SW 1271 (cell line): ENCODE measurements at places on chromosomes 16 and 17.

DNA sequence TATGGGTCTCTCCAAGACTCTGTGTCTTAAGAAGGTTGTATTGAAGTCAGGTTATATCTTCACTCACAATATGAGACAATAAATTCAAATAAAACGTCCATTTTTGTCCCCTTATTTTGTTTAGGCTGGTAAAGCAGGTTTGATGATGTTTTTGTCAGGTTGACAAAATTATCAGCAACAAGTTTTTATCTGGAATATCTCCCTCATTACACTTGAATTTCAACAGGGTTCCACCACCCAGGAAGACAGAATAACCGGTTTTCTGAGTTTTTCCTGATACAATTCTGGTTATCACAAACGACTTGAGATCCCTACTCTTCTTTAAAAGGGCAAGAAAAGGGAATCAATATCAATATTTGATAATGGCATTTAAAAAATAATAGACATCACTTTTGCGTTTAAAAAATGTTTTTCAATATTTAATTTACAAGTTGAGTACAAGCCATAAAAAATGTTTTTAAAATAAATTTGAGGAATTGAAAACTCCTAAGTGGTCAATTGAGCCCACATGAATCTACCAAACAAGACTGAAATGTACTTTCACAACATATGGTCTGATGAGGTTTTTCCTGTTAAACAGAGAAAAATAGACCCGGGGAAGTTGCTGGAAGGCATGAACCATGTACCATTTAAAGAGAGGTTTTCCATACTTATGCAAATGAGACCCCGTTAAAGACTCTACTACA, 1.4 kb upstream of the ATP6V0A1 start:
- DNase-seq, result no peak

DNA sequence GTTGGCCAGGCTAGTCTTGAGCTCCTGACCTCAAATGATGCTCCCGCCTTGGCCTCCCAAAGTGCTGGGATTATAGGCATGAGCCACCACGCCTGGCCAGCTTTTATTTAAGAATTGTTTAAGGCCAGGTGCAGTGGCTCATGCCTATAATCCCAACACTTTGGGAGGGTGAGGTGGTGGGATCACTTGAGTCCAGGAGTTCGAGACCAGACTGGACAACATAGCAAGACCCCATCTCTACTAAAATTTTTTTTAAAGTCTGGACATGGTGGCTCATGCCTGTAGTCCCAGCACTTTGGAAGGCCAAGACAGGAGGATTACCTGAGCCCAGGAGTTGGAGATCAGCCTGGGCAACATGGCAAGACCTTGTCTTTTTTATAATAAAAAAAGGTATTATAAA, 5.2 kb downstream of the PLXDC1 start:
- no peak for DNase-seq

- no peak for DNase-seq
These were observed 970 bp upstream of the DYNC1LI2 start for GRCh38 chr16:66752379-66752778.

DNA sequence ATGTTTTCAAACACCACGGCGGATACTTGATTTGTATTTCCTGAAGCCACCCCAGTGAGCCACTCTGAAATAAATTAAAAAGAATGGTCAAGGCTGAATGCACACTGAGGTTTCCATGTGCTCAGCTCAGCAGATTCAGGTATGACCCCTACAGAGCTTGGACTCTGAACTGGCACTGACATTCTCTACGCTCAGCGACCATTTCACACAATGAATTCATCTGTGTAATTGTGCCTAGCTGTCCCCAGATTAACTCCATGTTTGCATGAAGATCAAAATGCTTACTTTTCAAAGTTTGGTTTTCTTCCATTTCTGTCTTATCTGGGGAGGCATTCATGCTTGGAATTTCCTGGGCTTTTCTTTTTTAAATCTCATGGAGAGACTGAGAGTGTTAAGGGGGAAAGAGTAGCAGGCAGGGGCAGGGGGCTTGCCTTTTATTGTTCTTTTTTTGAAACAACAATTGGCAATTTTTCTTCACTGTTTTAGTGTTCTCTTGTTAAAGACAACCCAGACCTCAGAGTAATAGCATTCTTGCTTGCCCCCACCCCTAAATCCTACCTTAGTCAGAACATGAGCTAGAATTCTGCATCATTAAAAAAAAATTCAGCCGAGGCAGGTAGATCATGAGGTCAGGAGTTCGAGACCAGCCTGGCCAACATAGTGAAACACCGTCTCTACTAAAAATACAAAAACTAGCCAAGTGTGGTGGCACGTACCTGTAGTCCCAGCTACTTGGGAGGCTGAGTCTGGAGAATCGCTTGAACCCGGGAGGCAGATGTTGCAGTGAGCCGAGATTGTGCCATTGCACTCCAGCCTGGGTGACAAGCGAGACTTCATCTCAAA, 85.5 kb upstream of the HNF1B start:
- DNase-seq, result no peak

DNA sequence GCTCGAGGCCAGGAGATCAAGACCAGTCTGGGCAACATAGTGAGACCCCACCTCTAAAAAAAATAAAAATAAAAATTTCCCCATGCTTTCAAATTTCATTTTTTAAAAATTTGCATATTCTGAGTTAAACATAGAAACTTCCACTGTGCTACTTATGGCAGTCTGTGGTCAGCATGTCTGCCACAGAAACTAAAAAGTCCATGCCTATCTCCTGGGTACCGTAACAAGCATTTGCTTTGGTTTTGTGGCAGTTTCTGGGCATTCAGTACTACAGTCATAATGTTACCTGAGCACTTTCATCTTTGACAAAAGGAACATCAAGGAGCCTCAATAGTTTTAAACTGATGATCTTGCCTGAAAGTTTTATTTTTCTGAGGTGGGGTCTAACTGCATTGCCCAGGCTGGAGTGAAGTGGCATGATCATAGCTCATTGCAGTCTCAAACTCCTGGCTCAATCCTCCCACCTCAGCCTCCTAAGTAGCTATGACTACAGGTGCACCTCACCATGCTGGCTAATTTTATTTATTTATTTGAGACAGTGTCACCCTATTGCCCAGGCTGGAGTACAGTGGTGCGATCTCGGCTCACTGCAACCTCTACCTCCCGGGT, 13.2 kb upstream of the ITGA2B start:
- no peak for DNase-seq

GRCh38 chr16:26149364-26150190, 457.8 kb downstream of the HS3ST4 start:
- no peak for DNase-seq

DNA sequence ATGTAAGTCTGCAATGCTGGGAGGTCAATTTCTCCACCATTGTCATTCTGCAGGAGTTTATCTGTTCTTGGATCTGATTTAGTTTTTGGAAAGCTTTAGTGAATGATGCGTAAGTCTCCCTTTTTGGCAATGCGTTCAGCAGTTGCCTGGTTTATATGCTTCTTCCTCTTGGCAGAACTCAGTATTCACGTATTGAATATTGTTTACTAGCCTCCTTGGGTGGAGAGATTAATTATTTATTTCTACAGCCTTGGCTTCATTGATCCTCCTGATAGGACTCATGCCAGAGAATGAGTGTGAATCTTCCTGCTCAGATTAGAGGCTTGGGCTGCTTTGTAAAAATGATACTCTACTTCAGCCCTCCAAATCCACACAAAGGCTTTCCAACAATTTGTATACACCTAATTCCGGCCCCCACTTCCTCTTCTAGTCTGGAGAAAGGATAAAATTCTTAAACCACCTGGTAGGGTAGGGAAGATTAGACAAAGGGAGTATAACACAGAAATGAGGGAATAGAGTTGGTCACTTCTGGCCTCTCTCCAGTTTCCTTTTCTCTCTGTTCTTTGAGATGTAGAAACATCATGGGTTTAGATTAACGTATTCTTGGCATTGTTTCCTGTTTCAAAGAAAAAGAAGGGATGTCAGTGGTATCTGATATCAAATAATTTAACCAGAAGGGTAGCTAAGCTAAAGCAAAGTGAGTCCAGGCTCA, 929.8 kb downstream of the KCNJ2 start:
- no peak for DNase-seq

- no peak for DNase-seq
These were observed 17.5 kb downstream of the CIBAR2 start for GRCh38 chr16:85094812-85095211.

GRCh38 chr17:40356990-40357881, 7.3 kb downstream of the GJD3 start:
- DNase-seq, result no peak

DNA sequence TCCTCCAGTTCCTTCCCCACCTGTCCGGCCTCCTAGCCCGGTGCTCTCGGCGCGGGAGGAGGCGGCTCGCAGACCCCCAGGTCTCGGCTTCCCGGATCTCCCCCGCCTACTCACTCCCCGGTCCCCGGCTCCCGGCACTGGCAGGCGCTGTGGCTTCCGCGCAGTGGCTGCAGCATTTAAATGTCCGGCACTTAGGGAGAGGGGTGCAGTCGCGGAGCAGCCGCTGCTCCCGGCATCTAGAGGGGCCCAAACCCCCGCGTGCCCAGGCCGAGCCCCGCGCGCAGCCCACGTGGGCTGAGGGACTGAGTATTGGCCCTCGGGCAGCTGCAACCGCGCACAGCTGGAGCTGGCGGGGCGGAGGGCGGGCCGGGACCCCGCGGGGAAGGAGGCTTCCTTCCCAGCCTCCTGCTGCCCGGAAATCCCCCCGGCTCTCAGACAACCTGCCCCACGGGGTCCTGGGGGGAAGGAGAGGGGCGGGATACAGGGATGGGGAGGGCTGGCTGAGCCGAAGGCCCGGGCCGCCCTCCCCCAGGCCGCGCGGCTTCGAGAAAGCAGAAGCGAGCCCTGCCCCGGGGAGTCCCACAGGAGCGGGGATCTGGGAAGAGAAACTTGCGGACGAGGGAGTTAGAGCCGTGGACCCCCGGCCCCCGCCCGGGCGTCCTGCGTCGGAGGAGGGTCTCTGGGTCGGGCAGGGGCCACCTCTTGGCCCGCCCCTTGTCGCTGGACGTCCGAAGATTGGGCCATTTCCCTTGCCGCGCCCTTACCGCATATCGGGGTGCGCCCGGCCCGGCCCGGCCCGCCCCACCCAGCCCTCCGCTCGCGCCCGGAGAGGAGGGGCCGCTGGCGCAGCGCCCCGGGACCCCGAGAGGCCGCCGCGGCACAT, at the start of gene MMP25:
TSS of gene MMP25 (plus strand) at position 804 of the 883 bp plus-strand sequence. CDS start 357 bp downstream, outside the sequence.
- no peak for DNase-seq

DNA sequence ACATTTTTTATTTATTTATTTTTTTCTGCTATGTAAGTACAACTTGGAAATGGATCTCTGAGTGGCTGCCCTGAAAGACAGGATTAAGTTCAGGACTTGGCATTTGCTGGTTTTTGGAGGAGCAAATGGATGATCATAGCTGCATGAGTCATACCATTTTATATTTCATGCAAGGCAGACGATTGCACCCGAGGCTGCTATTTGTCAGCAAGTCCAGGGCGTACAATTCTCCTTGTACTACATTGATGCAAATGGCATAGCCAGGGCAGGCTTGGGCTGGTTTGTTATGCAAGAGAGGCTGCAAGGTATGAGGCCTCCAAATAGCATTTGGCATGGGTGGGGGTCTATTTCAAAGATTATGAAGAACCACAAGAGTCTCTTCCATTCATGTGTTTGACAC, 81.2 kb upstream of the CACNG3 start:
- DNase-seq, result no peak

- DNase-seq, result no peak
These were observed 165.4 kb downstream of the SEC14L1 start for GRCh38 chr17:77306048-77306789.

DNA sequence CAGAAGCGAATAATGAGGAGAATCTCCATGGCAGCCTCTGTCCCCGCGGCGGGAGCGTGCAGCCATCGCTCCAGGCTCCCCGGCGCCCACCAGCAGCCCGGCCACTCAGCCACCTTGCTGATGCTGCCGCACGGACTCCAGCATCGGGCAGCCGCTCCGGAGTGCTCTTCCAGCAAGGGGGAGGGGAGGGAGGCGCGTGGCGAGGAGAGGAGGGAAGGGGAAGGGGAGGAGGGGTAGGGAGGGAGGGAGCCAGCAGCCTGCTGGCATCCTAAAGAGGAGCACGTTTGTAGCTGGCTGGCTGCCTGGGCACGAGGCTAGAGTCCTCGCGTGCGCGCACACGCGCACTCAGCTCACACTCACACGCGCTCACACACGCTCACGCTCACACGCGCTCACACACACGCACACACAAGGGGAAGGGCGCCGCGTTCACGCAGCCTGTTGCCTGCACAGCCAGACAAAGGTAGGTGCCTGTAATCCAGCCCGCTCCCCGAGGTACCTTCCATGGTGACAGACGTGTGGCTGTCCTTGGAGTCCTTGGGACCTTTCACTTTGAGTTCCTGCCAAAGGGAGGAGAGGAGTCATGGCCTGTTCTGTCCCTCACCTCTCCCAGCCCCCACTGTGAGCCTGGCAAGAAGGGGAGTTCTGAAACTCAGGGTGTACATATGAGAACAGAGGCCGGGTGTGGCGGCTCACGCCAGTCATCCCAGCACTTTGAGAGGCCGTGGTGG, 82.1 kb downstream of the TIMM22 start:
- no peak for DNase-seq

- DNase-seq, result peak; percentile 97
These were observed 64.1 kb downstream of the TIMM22 start for GRCh38 chr17:1060991-1061390.

DNA sequence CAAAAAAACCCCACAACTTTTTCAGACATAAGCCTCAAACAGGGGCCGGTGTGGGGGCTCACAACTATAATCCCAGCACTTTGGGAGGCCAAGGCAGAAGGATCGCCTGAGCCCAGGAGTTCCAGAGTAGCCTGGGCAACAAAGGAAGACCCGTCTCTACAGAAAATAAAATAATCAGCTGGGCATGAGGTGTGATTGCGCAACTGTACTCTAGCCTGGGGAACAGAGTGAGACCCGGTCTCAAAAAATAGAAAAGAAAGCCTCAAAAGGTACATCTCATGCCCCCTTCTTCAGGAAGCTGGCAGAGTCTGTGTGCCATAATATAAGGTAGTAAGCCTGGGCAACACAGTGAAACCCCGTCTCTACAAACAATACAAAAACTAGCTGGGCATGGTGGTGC, 3.2 kb downstream of the ZSWIM7 start:
- no peak for DNase-seq

- no peak for DNase-seq
These were observed 149.3 kb upstream of the GSE1 start for GRCh38 chr16:85463672-85464382.

GRCh38 chr16:25613931-25614330, 77.8 kb upstream of the HS3ST4 start:
- DNase-seq, result no peak

- DNase-seq, result no peak
These were observed 15.7 kb downstream of the CCDC42 start for GRCh38 chr17:8728971-8729370.

DNA sequence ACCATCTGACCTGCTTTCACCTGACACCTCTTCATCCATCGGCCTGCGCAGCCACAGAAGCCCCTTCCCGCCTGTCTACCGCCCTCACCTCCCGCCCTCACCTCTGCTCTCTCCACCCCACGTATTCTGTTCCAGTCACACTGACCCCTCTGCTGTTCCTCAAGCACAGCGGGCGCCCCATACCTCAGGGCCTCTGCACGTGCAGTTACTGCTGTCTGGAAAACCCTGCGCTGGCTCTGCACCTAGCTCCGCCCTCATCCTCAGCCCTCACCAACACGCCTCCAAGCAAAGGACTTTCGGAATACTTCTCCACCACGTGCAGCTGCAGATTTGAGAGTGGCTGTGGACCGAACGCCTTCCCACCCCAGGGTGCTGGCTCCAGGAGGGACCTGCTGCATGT, 24.6 kb upstream of the PABPN1L start:
- DNase-seq, result no peak
